ENCODE measurements at places on chromosomes 1 and 21.
A peak's percentile ranks its signal among the peaks of the same experiment; 100 is the strongest.

- no peak for DNase-seq
Observed at GRCh38 chr1:232383455-232384123, 246.3 kb downstream of the SIPA1L2 start.

- DNase-seq, result no peak
Observed at GRCh38 chr1:17375651-17376050, 3.7 kb downstream of the PADI6 start.

DNA sequence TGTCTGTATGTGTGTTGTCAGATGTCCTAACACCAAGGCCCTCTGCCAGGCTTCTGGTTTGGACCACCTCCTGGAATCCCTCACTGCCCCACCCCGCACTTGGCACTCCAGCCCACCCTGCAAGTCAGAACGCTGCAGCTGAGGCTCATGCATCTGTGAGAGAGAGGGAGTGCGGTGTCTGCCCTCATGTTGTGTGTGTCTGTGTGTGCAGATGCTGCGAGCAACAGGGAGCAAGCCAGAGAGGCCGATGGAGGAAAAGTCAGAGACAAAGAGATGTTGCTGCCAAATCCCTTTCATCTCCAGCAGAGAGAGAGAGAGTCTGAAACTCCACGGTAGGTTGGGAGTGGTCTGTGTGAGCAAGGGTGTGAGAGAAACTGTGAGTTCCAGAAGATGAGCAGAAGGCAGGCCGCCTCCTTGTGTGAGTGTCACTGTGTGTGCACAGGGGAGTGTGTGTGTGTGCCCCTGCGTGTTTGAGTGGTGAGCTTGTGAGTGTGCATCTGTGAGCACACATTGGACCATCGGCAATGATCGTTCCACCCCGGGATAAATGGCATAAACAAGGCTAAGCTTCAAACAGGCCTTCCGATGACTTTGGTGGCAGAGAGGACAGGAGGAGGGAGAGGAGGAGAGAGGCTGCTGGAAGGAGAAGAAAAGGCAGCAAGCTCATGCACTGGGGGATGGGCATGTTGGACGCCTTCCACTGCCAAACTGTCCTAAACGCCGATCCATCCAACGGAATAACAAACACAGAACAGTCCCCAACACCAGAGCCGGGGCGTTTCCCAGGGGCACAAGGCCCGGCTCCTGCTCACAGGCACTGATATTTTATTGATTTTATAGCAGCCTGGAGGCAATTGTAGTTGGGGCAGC is 99.2 kb upstream of the GRIK3 start:
- no peak for DNase-seq

- DNase-seq, result peak; percentile 29
Observed at GRCh38 chr1:6497215-6497866, 5.9 kb upstream of the PLEKHG5 start.

GRCh38 chr1:237115035-237115434 is 73.1 kb downstream of the RYR2 start:
- no peak for DNase-seq

GRCh38 chr1:230681599-230681998 is 32.3 kb downstream of the AGT start:
- DNase-seq, result no peak

DNA sequence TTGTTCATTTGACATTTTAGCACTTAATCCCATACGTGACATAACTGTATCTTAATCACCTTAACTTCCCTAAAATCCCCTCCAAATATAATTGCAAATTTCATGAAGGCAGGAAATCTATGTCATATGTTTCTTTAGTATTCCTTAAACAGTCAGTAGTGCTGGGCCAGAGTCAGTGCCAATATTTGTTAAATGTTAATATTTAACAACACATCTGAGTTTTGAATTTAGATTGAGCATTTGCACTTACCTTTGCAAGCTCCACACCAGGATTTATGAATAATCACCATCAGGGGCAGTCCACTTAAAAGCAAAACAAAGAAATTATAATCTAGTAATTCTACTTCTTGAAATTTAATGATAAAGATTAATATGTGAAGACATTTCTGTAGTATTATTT is 5.3 kb downstream of the KTI12 start:
- no peak for DNase-seq

- no peak for DNase-seq
Observed at GRCh38 chr1:42429603-42430002, 26.2 kb downstream of the ZMYND12 start.

GRCh38 chr1:36322786-36323635 is 434 bp downstream of the EVA1B start:
- peak; percentile 46 for DNase-seq
